Smooth muscle cell of bladder (primary cell): ENCODE measurements at places on chromosomes 3 and 15. TPM values are rescaled to one million over a fixed set of nuclear protein-coding genes. Genes with fewer than 3 reads are reported as not detected.

C3orf49 gene
- not detected in 2 replicates for total RNA-seq

ADAMTSL3 gene
- total RNA-seq: 0.14 and 0.18 TPM in 2 replicates

LYSMD4 gene
- 6.8 and 7.2 TPM in 2 replicates for total RNA-seq

RHO gene
- total RNA-seq: not detected in 2 replicates

SI gene
- total RNA-seq: not detected in 2 replicates

DPPA2 gene
- not detected in 2 replicates for total RNA-seq

TMCO5A gene
- not detected in 2 replicates for total RNA-seq

GOLGA6L10 gene
- total RNA-seq: 0.28 and 0.71 TPM in 2 replicates

PDZRN3 gene
- 72.0 and 77.3 TPM in 2 replicates for total RNA-seq
